Stimulated activated CD4-positive, alpha-beta T cell treated with anti-CD3 and anti-CD28 coated beads, Interleukin-1b, Interleukin-23, amount 100 ng/mL, for 48 hours (primary cell): ENCODE measurements at places on chromosomes 7 and 10.

DNA sequence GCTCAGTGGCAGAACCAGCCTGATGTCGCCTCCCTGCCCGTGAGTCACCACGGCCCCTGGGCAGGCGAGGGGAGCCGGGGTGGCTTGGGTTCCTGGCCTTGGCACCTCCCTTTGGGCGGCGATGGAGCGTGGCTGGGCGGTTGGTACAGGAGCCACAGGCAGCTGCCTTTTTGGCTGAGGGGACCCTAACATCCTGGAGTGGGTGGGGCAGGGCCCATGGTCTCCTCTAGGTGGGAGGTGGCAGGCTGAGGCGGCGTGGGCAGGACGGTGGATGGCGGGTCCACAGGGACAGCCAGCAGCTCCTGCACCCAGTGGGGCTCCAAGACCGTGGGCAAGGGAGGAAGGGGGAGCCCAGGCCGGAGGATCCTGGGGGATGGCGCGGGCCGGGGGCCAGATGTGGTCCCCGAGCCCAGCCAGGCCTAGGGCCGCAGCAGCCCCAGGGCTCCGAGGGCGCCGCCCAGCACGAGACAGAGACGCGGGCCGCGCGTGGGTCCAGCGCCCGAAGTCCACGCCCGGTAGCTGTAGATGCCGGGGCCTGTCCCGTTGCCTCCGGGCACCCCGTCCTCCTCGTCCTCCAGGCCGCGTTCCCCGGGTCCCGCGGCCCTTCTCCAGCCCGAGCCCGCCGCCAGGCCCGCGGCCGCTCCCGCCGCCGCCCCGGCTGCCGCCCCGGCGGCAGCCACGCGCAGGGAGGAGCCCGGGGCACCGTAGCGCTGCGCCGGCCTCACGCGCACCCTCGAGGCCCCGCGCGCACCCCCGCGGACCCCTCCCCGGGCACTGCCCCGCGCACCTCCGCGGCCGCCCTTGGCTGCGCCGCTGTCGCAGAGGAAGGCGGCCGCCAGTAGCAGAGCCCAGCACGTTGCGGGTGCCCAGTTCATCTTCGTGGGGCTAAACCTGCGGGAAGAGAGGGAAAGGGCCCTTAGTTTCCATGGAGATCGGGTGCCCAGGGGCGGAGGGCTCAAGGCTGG, 1.3 kb downstream of the SPRN start:
- no peak for DNase-seq

DNA sequence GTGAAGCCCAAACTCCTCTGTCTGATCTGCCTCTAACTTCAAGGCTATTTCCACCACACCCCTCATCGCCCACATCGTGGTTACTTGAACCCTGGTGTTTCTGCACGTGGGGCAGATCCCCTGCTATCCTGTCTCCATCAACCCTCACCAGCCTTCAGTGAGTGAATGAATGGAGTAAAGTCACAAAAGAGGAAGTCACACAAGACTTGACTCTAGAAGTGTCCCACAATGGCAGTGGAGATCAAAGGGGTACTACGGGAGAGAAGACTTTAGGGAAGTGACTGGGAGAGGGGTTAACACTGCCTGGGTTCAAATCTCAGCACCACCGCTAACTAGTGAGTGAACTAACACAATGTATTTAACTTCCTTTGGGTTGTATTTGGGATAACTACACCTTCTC, 85.9 kb downstream of the COBL start:
- DNase-seq, result no peak

- no peak for DNase-seq
These were observed 53.8 kb downstream of the SMURF1 start for GRCh38 chr7:99089914-99090629.

- no peak for DNase-seq
These were observed 30.1 kb upstream of the NEUROD6 start for GRCh38 chr7:31370609-31371008.

- no peak for DNase-seq
These were observed 450.9 kb upstream of the MKI67 start for GRCh38 chr10:128576943-128577670.

GRCh38 chr7:2964208-2964607, 79.5 kb downstream of the CARD11 start:
- no peak for DNase-seq

- DNase-seq, result no peak
These were observed 147.9 kb upstream of the FAM20C start for GRCh38 chr7:44541-44896.

- no peak for DNase-seq
These were observed 2.6 kb upstream of the VIPR2 start for GRCh38 chr7:159147246-159147645.

DNA sequence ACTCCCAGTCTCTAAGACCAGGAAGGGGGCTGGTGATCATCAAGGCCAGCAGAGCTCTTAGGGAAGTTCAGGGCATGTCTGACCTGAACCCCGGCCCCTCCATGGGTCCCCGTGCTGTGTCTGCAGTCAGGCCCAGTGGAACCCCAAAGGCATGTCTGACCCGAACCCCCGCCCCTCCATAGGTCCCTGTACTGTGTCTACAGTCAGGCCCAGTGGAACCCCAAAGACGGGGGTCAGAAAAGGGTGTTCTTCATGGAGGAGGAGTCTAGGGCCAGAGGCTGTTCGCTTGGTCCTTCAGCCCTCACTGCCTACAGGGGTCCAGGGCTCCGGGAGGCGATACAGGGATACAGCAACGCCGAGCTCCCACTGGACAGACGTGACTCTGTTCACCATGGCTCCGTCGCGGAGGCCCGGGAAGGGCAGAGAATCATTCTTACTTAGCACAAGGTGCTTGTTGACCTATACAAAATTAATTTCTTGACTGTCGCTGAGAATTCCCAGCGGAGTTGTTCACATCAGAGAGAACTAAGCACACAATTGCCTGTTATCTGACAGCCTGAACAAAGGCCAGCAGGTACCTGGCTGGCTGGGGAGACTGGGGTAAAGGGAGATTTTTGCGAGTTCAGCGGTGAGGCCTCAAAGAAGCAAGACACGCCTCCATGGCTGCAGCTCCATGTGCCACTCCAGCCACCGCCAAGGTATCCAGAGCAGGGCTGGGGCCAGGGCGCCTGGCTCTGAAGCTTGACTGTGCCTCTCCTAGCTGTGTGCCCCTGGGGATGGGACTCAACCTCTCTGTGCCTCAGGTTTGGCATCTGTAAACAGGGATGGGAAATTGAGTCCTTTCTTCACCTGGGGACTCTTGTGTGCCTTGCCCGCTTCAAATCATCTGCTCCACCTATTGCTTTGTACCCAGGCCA, 26.8 kb downstream of the EN2 start:
- DNase-seq, result no peak
